ENCODE measurements at places on chromosomes 11 and 22.

DNA sequence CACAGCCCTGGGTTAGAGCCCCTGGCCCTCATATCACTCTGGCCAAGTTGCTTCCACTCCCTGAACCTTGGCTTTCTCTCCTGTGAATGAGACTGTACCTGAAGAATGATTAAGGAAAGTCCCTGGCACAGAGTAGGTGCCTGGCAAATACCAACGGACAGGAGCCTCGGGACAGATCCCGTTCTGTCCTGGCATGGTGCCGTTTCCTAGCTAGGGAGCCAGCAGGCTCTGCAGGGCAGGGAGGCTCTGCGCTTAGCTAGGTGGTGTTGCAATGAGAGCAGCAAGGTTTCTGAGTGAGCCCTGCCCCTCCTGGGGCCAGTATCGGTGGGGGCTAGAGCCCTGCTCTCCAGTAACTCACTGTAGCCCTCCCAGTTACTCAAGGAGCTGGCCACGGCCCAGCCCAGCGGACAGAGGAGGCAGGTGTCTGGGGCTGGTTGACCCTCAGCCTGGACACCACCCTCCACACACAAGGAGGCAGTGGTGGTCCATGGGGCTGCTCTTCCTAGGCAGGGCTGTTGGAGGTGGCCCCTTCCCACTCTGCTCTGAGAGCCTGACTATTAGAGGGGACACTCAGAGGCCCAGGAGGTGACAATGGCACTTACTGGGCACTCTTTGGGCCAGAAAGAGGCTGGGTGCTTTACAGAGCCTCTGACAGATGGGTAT is 74.4 kb downstream of the NFAM1 start:
- DNase-seq: no peak

DNA sequence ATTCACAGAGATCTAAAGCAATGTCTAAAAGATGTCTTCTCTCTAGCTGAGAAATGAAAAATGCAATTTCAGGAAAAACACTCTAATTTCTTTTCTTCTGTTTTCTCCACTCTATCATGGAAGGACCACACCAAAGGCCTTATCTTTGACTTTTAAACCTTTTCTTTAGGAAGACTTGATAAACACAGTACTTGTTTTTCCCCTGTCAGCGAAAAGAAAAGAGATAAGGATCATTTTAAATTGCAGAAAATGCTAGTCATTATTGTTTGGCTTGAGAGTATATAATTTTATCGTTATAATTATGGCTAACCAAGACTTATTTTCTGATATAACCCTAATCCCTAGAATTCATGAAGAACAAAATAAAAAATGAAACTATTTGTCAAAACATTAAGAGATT is 462.4 kb upstream of the API5 start:
- no peak for DNase-seq

DNA sequence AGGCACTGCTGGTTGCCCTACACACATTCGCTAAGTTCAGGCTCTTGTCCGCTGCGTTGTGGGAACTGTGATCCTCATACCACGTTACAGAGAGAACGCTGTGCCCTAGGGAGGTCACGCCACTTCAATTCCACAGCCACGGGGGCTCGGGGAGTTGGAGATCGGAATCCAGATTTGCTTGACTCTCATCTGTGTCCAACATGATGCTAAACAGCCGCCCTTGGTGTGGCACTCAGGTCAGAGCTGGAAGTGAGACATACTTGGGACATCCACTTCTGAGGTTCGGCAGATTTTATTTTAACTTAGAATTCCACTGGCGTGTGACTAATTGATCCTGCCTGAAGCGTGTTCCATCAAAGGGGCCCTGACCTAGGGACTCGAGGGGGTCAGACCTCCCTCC is 41.7 kb downstream of the RIBC2 start:
- no peak for DNase-seq

DNA sequence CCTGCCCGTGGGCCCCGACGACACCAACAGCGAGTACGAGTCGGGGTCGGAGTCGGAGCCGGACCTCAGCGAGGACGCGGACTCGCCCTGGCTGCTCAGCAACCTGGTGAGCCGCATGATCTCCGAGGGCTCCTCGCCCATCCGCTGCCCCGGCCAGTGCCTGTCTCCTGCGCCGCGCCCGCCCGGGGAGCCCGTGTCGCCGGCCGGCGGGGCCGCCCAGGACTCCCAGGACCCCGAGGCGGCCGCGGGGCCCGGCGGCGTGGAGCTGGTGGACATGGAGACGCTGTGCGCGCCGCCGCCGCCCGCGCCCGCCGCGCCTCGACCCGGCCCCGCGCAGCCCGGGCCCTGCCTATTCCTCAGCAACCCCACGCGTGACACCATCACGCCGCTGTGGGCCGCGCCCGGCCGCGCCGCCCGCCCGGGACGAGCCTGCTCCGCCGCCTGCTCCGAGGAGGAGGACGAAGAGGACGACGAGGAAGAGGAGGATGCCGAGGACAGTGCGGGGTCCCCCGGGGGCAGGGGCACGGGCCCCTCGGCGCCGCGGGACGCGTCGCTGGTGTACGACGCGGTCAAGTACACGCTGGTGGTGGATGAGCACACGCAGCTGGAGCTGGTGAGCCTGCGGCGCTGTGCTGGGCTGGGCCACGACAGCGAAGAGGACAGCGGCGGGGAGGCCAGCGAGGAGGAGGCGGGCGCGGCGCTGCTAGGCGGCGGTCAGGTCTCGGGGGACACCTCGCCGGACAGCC is 3.8 kb downstream of the MAPK8IP2 start:
- no peak for DNase-seq

DNA sequence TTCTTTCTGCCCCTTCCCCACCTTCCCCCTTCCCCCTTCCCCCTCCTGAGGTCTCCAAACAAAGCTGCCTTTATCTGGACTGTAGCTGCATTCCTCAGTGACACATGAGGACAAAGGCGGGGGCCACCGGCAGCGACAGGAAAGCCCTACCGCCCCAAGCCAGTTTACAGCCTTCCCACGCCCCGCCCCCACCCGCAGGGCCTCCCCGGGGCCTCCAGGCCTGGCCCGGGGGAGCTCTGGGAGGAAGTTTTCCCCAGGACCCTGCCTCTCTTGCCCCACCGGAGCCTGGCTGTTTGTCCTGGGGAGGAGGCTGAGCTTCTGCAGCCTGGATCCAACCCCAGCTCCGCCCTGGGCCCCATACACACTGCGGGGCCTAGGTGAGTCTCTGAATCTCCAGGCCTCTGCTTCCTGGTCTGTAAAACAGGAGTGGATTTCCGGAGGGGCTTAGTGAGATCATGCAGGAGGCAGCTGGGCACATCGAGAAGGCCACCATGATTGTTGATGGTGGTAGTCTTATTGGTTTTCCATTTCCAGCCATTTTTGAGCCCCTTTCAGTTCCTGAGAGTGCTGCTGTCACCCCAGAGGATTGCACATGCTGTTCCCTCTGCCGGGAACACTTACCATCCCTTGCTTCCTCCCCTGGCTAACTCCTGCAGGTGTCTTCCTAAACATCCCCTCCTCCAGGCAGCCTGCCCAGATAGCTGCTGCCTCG is 130.7 kb downstream of the MN1 start:
- DNase-seq: no peak

DNA sequence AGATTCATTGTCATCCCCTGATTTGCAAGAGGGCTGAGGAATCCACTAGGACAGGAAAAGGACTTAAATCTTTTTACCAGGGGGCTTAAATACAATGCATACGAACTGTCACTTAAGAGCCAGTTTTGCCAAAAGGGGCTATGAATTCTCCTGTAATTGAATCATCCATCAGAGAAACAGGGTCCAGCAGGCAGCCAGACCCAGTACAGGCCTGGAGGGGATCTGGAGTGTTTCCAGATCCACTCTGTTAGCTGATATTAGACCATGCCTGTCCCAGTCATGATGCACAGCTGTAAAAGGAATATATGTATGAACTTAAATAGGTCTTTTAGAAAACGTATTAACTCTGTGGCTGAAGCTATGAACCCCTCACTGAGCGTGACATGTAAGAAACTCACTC is 53.8 kb upstream of the PRSS23 start:
- no peak for DNase-seq

DNA sequence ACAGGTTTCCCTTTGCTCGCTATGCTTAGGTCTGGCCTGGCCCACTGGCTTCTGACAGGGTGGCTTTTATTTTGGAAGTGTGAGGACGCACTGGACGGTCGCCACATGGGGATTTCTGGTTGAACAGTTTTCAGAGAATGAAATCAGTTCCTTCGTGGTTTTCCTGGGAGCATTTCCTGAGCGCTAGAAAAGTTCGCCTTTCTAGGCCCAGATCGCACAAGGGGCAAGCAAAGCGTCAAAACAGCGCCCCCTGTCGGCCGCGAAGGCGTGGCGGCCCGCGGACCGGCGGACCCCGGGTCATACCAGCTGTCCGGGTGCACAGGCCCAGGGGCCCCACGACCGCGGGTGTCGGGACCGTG is 12.7 kb upstream of the CYP2R1 start:
- peak; percentile 85 for DNase-seq

- no peak for DNase-seq
Measured at GRCh38 chr11:64121663-64122410, 44.1 kb downstream of the MACROD1 start.

- DNase-seq: no peak
Measured at GRCh38 chr11:8871171-8871775, 39.7 kb upstream of the AKIP1 start.

GRCh38 chr11:8717544-8717875 is 34.9 kb downstream of the RPL27A start:
- DNase-seq: no peak

- peak; percentile 59 for DNase-seq
Measured at GRCh38 chr22:38412435-38413084, 42.4 kb downstream of the KCNJ4 start.

DNA sequence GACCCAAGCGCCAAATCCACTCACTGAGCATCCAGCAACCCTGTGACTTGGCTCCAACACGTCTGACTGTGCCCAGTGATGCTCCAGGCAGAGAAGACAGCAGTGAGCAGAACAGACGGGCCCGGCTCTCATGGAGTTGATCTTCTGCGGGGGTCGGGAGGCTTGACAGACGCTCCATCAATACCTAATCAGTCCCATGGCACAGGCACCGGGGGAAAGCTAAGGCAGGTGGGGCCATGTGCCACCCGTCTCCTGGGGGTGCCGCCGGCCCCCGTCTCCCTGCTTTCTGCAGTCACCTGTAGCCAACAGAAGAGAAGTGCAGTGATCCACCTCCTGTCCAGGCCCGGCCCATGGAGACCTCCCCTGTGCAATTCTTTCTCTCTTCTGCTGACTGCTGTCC is 47.5 kb downstream of the LINC01488 start:
- no peak for DNase-seq

DNA sequence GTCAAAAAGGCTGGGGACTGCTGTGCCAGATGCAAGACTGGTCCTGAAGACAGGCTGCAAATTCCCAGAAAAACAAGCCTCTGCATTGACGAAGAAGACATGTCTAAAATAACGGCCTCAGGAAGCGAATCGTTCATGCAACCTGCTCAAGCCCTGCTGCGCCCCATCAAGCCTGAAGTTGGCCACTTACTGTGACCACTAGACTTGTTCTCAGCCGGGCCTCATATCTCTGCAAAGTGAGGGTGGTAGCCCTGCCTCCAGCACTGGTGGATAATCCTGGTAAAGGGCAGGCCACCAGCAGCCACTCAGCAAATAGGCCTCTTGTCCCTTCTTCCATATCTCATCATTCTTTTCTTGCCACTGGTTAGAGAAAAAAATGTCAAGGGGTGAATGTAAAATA is 11.8 kb downstream of the LTO1 start:
- no peak for DNase-seq

DNA sequence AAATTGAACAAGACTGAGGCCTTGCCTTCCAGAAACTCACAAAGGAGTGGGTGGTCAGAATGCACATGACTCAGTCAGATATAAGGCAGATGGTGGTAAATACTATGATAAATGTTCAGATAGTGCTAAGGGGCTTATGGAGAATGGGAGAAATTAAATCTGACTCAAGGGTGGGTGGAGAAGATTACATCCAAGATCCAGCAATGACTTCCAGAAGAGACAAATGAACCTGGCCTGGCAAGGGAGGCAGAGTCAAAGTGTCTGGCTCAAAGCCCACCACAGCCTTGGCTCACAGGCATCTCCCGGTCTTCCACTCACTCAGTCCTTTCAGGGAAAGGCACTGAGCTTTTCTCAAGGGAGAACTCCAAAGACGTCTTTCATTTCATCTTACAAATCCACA is 6.1 kb upstream of the ZBTB16 start:
- DNase-seq: no peak

DNA sequence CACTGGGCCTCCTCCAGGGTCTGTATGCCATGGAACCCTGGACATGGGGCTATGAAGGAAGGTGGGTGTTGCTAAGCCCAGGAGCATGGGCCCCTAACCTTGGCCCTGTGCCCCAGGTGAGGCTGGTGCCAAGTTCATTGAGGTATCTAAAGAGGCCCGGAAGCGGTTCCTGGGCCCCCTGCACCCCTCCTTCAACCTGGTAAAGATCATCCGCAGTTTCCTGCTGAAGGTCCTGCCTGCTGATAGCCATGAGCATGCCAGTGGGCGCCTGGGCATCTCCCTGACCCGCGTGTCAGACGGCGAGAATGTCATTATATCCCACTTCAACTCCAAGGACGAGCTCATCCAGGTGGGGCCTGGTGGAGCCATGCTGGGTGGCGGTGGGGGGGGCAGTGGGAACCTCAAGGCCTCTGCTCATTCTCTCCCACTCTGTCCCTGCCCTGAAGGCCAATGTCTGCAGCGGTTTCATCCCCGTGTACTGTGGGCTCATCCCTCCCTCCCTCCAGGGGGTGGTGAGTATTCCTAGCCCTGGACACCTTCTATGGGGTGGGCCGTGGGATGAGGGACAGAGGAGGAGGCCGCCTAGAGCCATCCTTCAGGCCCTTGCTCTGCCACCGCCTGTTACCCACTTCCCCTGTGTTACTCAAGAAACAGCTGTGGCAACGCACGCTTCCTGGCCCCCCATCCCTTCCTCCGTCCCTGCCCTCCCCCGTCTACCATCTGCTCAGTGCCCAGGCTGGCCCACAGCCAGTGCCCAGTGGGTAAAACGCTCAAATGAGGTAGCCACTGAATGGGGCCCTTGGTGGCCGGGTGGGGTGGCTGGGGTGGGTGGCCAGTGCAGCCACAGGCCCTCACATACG is 3.0 kb downstream of the PNPLA2 start:
- no peak for DNase-seq

DNA sequence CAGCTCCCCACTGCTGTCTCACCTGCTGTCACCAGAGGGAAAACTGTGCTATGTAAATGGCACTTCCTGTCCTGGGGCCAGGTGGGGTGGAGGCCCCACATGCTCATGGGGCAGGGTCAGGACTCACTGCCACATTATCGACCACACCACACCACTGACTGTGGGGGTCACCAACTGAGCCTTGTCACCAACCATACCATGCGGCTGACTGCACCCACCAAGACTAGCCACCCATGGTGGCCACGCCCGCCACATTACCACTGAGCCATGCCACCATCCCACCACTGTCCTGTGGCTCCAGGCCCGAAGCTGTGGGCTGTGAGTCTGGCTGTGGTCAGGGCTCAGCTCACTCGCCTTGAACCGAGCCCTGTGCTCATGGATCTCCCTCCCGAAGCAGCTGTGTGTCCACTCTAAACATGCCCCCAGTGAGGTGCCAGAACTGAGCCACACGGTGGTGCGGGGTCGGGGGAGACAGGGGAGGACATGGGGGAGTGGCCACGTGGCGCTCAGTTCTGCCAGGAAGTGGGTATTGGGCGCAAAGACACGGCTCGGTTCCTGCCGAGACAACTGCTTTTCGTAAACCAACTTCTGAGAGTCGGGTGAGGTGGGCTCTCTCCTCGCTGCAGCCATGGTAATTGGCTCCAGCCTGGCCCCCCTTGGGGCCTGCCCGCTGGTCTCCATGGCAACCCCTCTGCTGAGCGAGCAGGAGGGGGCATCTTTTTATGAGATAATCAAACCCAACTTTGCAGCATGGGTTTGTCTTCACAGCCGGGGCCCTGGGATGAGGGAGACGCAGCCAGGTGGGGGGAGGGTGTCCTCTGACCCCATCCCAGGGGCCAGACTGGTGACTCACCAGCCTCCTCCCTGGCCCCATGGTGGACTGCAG is 23.2 kb downstream of the RTN4R start:
- DNase-seq: peak; percentile 71

All from activated naive CD4-positive, alpha-beta T cell treated with anti-CD3 and anti-CD28 coated beads, Interleukin-2, amount 10 ng/mL, durations not matched to agents 7 days and 5 days (primary cell).